ENCODE measurements at places on chromosomes 4 and X. TPM values are rescaled to one million over a fixed set of nuclear protein-coding genes. Genes with fewer than 3 reads are reported as not detected.

DNA sequence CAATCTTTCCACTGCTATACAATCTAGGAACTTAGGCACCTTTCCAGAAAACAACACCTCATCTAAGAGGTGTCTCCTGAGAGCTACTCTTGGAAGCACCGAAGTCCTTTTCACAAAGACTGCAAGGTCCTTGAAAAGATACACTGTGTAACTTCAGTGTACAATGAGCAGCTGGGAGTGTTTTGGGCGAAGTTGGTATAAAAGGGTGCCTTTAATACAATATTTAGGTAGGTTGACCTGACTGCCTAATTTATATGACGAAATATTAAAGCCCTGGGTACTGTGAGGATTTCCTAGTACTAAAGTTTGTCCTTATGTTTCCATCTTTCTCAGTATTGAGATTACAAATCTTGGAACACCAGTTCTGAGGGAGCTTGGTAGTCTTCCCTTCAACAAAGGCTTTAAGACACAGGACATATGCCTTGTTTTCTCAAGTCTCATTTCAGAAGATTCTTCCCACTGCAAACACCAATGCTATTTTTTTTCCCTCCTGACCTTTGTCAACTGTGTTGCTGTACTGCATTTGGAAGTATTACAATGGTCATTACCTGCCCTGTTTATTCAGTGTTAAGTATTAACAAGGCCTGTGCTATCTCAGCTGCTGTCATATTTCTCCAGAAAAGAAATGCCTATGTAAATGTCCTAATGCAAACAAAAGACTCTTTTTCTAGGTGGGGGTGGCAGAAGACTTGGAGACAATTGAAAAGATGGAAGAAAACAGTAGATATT, 134.2 kb downstream of the MAML3 start:
- DNase-seq: no peak

The UBE2K gene
- 106 TPM for total RNA-seq

The NXF2 gene
- total RNA-seq: not detected

DNA sequence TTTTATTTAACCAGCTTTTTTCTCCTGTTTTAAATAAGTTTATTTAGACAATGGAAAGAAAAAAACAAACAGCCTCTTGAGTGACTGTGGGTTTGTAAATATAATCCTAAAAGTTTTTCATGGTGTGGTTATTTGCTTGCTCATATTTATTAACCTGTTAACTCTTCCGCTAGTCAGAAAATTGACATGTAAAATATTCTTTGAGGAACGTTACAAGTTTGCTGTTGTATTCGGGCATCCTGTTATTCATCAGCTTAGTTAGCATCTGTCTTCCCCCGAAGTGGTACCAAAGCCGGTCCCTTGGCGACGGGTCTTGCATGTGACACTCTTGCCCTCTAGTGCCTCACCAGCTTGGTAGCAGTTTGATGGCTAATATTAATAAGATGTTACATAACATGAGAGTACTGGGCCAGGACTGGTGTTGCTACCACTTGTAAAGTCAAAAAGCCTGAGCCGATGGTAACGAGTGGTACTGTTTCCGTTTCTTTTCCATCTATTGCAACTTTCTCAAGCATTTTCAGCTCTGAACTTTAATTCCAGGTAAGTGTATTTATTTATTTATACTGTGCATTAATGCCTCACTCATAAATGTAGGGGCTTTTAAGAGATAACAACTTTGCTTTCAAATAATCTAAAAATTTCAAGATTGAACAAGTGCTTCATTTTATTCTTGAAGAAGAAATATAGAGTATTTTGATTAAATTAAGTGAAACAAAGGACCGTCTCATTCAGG, at the start of gene NDST3:
TSS of gene NDST3 (plus strand) at position 434 of the 733 bp plus-strand sequence. CDS start 19,425 bp downstream, outside the sequence.
- DNase-seq: peak; percentile 59

GRCh38 chr4:37225778-37226177, 18.8 kb upstream of the NWD2 start:
- no peak for DNase-seq

DNA sequence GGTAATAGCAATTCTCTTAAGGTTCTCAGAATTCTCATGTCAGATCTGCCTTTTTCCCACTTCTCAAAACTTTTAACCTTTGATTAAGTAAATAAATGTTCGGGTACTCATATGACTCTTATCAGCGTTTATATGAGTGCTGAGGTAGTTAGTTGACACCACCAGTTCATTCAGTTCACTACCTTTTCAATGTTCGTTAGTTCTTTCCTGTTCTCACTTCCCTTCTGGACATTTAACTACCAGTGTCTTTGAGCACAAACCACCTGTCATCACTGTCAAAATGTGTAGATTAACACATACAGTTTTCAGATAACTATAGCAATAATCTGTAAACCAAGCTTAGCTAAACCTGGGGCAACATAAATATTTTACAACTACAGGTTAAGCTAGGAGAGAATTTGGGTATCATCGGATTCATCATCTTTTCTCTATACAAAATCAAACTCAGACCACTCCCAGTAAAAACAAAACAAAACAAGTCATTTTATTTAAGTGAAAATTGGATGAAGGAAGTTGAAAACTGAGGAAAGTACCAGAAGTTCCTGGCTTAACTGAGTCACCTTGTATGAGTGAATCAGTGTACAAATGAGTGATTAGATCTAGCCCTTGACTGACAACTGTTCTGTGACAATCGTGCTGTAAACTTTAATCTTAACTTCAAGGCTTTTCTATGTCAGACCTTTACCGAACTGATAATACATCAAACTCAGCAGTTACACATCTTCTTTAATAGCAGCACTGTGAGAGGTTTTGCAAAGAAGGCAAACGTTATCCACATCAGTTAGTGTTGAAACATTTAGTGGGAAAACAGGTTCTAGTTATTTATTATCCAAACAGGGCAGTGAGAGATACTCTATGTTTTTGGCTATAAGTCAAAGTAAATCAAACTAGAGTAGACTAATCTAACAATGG, 41.9 kb downstream of the ARHGEF38 start:
- DNase-seq: no peak

- no peak for DNase-seq
Observed at GRCh38 chrX:150761176-150761818, 68.1 kb downstream of the MTMR1 start.

The MAGEA8 gene
- total RNA-seq: not detected

- DNase-seq: no peak
Observed at GRCh38 chrX:105273326-105273725, 52.8 kb upstream of the TEX13A start.

GRCh38 chr4:38367642-38368174, 296.3 kb upstream of the KLF3 start:
- no peak for DNase-seq

The RAB39B gene
- 9.9 TPM for total RNA-seq

The NSUN7 gene
- not detected for total RNA-seq

Measured in activated CD4-positive, alpha-beta T cell treated with anti-CD3 and anti-CD28 coated beads, Interleukin-2, amount 10 ng/mL, durations not matched to agents 24 days and 14 days (primary cell).